Femur (tissue), 1 donor: ENCODE measurements at places on chromosomes 4 and X.

DNA sequence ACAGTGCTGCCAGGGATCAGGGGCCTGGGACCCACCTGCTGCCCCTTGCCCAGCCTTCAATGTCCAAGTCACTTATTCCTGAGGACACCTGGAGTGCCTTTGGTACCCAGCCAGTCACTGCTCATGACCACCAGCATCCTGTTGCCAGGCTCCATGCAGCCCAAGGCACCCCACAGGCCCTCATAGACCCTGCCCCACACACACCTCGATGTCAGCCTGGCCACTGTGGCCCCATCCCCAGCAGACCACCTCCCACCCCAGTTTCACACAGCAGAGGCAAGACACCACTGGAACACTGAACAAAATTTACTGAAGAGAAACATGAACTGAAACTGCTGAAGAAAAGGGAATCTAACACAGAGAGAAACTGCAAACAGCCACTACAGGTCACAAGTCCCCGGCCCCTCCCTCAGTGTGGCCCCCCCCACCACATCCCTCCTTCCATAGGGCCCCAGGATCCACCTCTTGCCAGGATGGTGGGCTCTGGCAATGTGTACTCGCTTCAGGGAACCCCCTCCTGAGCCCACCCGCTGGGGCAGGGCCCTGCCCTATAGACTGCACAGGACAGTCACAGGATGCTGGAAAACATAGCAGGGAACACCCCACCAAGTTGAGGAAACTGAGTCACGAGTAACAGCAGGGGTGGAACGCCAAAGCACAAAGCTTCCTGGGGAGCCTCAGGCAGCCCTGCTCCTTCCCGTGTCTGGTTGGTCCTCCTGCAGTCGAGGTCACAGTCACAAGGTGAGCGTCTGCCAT lies 5.2 kb downstream of the PNMA5 start:
- DNase-seq, result no peak

DNA sequence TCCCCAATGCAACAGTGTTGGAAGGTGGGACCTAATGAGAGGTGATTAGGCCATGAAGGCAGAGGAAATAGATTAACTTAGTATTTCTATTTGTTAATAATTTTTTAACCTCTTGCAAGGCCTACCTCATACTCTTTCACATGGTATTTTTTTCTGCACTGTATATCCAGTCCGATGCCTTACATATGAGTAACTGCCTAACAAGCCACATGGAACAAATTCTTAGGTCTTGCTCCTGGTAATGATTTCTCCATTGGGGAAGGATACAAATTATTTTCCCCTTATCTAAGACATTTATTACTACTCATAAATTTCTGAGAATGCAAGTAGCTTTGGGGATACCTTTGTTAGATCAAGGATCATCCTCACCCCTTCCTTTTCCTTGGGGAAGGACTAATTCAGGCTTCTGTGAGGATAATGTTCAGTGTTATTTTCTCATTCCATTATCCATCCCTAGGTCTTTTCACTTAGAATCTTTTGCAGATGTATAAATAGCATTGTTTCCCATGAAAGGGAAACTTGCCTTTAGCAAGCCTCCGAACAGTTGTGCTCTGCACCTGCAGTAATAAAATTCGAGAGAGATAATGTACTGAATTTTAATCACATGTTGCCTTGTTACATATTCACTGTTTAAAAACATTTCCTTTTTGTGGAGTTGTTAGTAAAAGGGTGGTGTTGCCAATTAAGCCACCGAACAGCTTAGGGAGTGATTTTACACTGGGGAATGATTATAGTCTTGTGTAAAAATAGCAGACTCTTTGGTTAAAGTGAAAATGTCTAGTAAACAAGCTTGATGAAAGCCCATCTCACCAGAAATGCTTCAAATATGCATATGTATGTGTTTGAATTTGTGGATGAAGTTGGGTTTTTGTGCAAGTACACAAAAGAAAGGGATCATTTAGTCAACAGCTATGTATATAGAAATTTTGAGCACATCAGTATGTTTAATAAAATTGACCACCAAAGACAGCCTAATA lies 89.9 kb downstream of the CFAP299 start:
- no peak for DNase-seq

- no peak for DNase-seq
Observed at GRCh38 chr4:82090717-82091116, 283.1 kb downstream of the HNRNPD start.

GRCh38 chr4:26860922-26861433 lies 337 bp downstream of the STIM2 start:
- DNase-seq, result peak; percentile 75

DNA sequence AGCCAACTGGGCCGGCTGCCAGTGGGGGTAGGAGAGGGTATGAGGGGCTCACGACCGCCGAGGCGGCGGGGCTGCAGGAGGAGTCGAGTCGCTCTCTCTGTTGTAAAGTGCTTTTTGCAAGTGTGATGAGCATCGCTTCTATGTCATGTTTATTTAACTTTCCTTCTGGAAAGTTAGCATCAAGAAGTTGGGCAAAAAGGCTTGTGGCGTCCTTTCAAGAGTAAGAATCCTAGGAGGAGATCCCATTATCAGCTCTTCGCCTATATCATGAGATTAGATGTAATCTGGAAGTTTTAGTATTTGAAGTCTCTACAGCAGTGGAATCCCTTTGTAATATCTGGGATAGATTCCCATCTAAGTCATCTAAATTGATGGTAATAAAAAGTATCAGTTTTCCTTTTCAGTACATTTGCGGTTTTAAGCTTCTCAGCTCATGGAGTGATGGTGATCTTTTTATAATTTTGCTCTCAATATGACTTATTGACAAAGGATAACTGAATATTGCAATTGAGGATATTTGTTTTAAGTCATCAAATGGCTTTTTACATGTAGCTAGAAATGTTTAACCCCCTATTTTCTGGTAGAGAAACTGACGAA lies 1.7 kb downstream of the GALNT7 start:
- DNase-seq, result no peak

- no peak for DNase-seq
Observed at GRCh38 chr4:106423791-106424190, 55.2 kb upstream of the GIMD1 start.

- no peak for DNase-seq
Observed at GRCh38 chr4:166432842-166433241, 559.8 kb downstream of the TLL1 start.

DNA sequence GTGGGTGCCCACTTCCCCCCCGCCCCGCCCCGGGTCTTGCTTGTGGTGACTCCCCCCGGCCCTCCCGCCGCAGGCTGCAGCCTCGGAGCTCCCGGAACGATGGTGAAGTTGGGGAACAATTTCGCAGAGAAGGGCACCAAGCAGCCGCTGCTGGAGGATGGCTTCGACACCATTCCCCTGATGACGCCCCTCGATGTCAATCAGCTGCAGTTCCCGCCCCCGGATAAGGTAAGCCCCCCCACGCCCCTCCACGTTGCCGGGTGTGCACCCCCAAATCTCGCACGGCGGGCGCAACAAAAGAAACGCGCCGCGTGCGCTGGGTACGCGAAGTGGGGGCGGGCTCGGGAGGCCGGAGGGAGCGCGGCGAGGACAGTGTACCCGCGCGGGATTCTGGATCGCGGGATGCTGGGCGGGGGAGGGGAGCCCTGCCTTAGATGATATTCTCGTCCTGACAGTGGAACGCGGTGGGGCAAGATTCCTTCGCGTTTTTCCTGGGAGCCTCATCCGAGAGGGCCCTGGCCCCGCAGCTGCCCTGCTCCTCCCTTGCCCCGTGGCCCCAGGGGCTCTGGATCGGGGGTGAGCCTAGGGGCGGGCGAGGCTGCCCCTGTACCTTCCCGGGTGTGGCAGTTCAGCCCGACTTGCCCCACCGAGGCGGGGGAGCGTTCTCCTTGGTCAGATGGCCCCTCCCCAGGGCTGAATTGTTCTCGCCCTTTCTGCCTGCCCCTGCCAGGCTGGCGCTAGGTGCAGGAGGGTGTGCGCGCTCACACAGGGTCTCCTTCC lies 819 bp downstream of the NSG1 start:
- no peak for DNase-seq

- DNase-seq, result no peak
Observed at GRCh38 chr4:5863461-5864113, 29.3 kb downstream of the CRMP1 start.

DNA sequence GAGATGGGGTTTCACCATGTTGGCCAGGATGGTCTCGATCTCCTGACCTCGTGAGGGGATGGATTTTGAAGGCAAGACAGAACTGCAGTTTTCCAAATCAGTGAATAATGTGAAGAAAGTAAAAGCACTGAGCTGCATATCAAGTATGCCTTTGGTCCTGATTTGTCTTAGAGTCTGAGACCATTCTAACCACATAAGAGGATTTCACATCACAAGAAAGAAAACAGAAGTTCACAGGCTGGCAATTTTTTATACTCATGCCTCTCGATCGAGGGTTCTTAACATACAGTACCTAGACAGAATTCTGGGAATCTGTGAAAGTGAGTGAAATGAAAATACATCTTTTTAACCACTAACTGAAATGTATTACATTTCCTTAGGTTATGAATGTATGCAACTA lies 23.3 kb downstream of the CHIC2 start:
- no peak for DNase-seq

DNA sequence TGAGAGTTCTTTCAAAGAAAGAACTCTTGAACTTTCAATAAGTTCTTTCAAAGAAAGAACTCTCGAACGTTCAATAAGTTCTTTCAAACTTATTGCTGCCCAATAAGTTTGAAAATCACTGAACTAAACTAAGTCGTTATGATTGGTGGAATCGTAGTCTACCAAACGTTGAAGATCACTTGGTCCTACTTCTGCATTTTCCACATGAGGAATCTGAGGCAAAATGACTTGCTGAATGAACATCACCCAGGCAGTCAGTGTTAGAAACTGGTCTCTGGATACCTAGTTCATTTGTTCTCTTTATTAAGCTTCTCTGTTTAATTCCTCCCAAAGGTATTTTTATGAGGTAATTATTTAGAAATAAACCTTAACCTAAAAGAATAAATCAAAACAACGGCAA lies 7.1 kb upstream of the CNOT6L start:
- no peak for DNase-seq

GRCh38 chr4:130901321-130901720 lies 1805.4 kb downstream of the C4orf33 start:
- DNase-seq, result no peak

DNA sequence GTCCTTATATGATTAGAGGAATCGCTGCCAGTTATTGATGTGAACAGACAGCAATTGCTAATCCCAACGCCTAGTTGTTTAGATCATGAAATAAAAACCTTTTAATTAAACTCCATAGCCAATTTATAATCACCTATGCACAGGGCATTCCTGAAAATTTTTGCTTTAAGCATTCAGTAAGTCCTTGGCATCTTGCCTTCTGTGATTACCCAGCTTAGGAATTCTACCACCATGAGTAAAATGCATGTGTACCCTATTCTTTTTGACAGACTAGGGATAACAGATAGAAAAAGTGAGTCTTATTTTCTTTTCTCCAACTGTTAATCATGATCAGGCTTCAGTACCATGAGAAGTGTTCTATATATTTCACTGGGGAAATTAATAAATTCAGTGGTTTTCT lies 995.3 kb upstream of the GRIA3 start:
- no peak for DNase-seq

DNA sequence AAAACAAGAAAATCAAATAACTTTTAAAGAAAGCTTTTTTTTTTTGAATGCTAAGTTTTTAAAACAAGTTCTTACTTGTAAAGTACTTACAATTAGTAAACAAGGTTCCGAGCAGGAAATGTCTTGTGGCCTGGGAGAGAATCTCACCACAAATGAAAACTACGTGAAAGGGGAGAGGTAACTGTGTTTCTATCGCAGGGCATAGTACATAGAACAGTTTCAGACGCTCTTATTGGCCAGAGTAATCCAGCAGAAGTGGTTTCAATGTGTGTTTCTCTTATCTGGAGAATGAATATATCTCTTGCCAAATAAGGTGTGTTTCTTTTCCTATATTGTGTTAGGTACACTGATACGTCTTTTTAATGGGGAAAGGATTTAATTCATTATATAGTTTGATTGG lies at the start of gene PLAC8:
Gene PLAC8 (minus strand): TSS at position 154 of the 400 bp plus-strand sequence. CDS start 6,808 bp downstream, outside the sequence.
- no peak for DNase-seq

DNA sequence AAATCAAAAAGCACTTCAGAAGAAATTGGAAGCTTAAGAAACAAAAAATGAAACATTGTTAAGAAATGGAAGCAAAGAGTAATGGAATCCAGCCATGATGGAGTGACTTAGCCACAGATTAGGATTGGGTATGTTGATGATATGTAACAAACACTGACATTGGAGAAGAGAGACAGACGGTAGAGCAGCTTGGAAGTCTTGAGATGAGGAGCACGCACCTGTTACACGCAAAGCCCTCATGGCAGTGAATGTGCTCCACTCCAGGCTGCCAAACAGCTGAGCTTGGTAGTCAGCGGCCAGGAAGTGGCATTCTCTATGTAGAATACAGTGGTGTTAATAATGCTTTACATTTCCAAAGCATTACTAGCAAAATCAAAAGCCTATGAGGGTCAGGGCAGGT lies 56.9 kb upstream of the GPRIN3 start:
- no peak for DNase-seq

GRCh38 chr4:123430031-123430430 lies 33.4 kb downstream of the SPRY1 start:
- DNase-seq, result no peak

- no peak for DNase-seq
Observed at GRCh38 chr4:15753786-15754185, 24.3 kb upstream of the CD38 start.

GRCh38 chr4:53589511-53589910 lies 1.8 kb downstream of the LNX1 start:
- no peak for DNase-seq
